ENCODE measurements at places on chromosomes 13 and 19.

GRCh38 chr13:31440132-31440531 is 240.4 kb downstream of the B3GLCT start:
- no peak for DNase-seq

- DNase-seq = no peak
Measured at GRCh38 chr13:93007928-93008327, 218.7 kb upstream of the GPC6 start.

- DNase-seq = peak; percentile 19
Measured at GRCh38 chr19:58364146-58364545, 1.6 kb upstream of the ZNF497 start.

DNA sequence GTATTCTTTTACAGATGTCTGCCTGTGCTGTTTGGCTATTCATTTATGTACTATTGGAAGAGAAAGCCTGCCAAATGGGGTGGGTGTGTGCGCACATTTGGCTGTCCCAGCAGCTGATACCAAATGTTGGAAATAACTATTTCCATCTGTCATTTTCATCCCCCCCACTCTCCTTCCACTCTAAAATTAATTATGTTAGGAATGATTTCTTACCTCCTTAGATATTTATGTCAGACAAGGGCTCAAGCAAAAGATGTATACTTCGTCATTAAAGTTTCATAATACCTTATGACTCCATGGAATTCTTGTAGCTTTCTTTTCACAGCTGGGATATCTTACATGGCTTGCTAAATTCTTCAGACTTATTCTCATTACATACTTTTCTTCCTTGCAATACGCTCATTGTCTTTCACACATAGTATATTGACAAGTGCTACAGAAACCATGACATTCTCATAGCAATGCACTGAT is 18.6 kb downstream of the ITM2B start:
- no peak for DNase-seq

GRCh38 chr13:21328836-21329477 is 130.1 kb downstream of the ZDHHC20 start:
- DNase-seq = no peak

DNA sequence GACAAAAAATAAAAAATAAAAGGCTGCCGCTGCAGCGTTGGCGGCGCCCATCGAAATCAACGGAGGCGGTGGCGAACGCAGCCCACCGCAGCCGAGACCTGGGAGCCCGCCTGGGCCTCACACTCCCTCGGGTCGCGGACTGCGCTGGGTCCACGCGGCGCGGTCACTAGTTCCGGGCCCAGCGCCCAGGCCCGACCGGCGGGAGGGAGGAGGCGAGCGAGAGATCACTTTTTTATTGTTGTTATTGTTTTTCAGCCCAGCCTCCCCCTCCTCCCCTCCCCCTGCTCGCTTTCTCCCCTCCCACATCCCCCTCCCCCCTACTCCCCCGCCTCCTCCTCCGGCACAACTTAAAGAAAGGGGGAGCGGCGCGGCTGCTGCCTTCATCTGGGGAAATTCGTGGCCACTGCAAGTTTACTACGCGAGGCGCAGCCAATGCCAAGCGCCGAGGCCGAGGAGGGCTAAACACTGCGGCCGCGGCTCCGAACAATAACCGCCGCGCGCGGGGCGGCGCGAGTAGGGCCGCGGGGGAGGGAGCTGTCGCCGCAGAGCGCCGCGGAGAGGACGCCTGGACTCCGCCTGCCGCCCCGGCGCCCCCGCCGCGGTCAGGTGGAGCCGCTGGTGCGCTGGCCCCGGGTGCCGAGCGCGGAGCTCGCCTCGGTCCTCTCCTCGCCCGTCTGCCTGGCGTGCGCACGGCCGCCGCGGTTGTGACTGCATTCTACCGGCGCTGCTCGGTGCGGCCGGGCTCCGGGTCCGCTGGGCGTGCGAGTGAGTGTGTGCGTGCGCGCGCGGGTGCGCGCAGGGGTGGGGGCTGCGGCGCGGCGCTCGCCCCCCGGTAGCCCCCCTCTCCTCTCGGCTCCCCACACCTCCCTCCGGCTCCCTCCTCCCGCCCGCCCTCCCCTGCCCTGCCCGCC is 505 bp upstream of the ZIC2 start:
- no peak for DNase-seq

- no peak for DNase-seq
Measured at GRCh38 chr19:49554701-49555181, 25.6 kb downstream of the NOSIP start.

DNA sequence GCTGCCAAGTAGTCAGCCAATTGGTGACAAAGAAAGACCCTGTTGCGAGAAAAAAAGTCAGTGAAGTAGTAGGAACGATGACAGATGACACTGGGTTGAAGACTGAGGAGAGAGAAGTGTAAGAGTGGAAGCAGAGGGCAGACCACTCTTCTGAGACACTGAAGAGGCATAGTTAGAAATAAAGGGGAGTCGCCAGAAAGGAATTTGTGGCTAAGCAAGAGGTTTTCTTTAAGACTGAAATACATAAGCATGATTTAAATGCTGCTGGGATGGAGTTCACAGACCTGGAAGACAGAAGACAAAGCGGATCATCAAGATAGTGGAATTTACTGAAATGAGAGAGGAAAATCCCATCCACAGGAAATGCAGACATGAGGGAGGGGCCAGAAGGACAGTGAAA is 56.2 kb upstream of the USPL1 start:
- no peak for DNase-seq

DNA sequence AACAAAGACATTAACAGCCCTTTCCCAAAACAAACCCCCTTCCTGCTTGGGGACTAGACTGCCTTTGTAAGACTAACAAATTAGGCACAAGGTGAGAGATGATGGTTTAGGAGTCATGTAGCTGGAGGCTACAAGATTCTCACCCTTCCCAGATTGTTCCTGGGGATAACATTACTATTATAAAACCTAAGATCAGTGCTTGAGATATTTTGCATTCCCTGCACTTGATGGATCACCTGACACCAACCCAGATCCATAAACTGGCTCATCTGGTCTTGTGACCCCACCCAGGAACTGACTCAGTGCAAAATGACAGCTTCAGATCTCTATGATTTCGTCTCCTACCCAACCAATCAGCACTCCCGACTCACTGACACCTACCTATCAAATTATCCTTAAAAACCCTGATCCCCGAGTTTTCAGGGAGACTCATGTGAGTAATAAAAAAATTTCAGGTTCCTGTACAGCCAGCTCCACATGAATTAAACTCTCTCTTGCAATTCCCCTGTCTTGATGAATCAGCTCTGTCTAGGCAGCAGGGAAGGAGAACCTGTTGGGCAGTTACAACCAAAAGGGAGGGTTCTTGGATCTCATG is 2.4 kb upstream of the ZNF616 start:
- no peak for DNase-seq

GRCh38 chr13:36848199-36848982 is 29.4 kb downstream of the RFXAP start:
- DNase-seq = no peak

DNA sequence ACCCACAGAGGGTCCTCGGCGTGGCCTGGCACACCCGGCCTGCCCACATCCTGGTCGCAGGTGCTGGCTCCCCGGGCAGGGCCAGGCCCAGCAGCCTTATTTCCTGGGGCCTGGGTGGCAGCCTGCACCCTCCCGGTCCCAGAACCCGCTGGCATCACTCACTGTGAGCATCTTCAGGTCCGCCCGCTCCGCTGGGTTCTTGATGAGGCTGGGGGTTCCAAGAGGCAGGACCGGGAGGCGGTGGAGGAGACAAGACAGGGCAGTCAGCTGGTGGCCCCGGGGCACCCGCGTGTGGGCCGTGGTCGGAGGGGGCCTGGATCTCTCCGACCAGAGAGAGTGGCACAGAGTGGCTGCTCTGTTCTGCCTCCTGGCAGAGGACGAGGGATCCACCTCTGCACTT is 27.6 kb upstream of the ZBTB7A start:
- DNase-seq = no peak

GRCh38 chr19:339262-339887 is 5.2 kb downstream of the MIER2 start:
- peak; percentile 11 for DNase-seq

DNA sequence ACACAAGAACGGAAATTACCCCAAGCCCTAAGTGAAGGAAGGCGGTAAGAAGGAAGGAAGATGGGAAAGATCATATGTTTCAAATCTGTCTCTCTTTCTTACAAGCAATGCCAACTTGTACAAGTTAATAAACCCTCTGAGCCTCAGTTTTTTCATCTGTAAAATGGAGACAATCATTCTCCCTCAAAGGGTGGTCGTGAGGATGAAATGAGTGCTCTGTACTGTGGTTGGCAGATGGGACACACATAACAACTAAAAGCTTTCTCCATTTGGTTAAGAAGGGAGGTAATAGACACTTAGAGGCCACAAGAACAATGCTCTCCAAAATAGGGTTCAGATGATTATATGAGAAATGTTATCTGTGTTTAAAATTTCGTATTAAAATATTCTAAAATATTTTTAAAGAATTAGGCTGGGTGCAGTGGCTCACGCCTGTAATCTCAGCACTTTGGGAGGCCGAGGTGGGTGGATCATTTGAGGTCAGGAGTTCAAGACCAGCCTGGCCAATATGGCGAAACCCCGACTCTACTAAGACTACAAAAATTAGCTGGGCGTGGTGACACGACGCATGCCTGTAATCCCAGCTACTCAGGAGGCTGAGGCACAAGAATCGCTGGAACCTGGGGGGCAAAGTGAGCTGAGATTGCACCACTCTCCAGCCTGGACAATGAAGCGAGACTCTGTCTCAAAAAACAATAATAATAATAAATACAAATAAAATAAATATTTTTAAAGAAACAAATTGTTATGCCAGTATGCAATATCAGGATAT is 89.7 kb downstream of the STARD13 start:
- DNase-seq = no peak

DNA sequence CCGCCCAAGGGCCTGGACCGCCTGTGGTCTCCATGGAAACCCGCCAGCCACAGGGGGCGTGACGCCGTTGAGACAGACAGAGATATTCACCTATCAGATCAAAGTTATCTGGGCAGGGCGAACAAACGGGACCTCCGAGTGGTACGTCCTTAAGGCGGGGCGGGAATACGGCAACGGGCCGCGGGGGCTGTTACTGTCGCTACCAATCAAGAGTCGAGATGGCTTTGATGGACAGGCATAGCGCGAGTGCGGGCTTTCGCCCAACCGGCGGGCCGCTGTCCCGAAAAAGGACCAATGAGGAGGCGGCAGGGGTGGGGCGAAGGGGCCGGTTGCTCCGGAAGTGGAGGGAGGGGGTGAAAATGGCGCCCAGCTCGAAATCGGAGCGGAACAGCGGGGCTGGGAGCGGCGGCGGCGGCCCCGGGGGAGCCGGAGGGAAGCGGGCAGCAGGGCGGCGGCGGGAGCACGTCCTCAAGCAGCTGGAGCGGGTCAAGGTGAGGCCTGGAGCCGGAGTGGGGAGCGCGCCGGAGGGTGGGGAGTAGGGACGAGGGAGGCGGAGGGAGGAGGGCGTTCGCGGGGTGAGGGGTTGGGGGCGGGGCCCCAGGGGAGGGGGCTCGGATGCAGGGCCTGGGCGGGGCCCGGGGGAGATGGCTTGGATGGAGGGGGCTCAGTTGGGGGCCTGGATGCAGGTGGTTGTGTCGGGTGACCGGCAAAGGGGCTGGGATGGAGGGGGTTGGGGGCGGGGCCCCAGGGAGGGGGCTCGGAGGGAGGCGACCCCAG is at the start of gene DCAF15:
DCAF15 (plus strand) TSS at position 356 of the 777 bp plus-strand sequence; CDS start at position 360, 4 bp downstream.
- DNase-seq = peak; percentile 100

Measured in suppressor macrophage treated with lipopolysaccharide for 4 hours (primary cell).